Activated naive CD8-positive, alpha-beta T cell treated with anti-CD3 and anti-CD28 coated beads for 36 hours (primary cell): ENCODE measurements at places on chromosomes 13 and 19. TPM values are rescaled to one million over a fixed set of nuclear protein-coding genes. Genes with fewer than 3 reads are reported as not detected.

GRCh38 chr13:49346460-49346859 lies 97.4 kb downstream of the CAB39L start:
- H3K27ac ChIP-seq, result no peak overlapping the region
- H3K27me3 ChIP-seq, result no peaks in the 10 kb centered on the region
- H3K4me1 ChIP-seq, result peaks cover 8% of the 10 kb centered on the region
- peaks cover 1% of the 10 kb centered on the region for H3K36me3 ChIP-seq
- no peak for DNase-seq
- H3K4me3 ChIP-seq, result no peak overlapping the region

GRCh38 chr19:50482271-50482855 lies 5.7 kb upstream of the GARIN5A start:
- no peak for DNase-seq
- no peaks in the 10 kb centered on the region for H3K27me3 ChIP-seq
- no peak overlapping the region for H3K27ac ChIP-seq

SMIM17 gene
- not detected for total RNA-seq

SACS gene
- total RNA-seq, result 50.6 TPM

DNA sequence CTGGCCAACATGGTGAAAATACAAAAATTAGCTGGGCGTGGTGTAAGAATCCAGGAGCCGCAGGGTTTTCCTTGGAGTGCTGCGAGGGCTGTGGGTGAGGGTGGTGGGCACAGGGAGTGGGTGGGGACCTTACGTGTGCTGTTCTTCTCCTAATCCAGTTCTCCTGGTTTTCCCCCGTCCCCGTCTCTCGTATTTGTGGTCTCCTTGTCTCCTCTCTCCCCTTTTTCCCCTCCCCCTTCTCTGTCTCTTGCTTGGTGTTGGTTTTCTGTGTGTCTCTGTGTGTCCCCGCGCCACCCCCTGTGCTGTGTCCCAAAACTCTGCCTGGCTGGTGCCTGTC lies 1.7 kb downstream of the SELENOW start:
- H3K27ac ChIP-seq, result peak overlapping the region; percentile 50
- H3K4me3 ChIP-seq, result peak overlapping the region; percentile 97
- peaks cover 9% of the 10 kb centered on the region for H3K4me1 ChIP-seq

GRCh38 chr13:113819731-113820715 lies 43.9 kb downstream of the GAS6 start:
- DNase-seq, result no peak
- H3K27me3 ChIP-seq, result no peaks in the 10 kb centered on the region
- no peak overlapping the region for H3K27ac ChIP-seq
- H3K4me1 ChIP-seq, result peaks cover 14% of the 10 kb centered on the region
